ENCODE measurements at places on chromosomes 5 and 9. TPM values are rescaled to one million over a fixed set of nuclear protein-coding genes. Genes with fewer than 3 reads are reported as not detected.

SEMA6A gene
- 4.9 TPM for total RNA-seq

ACTBL2 gene
- 0.10 TPM for total RNA-seq

UGCG gene
- total RNA-seq, result 30.9 TPM

AP3B1 gene
- 60.3 TPM for total RNA-seq

CCL27 gene
- total RNA-seq, result not detected

ANKRD33B gene
- 4.0 TPM for total RNA-seq

CDH18 gene
- not detected for total RNA-seq

FTMT gene
- not detected for total RNA-seq

DNA sequence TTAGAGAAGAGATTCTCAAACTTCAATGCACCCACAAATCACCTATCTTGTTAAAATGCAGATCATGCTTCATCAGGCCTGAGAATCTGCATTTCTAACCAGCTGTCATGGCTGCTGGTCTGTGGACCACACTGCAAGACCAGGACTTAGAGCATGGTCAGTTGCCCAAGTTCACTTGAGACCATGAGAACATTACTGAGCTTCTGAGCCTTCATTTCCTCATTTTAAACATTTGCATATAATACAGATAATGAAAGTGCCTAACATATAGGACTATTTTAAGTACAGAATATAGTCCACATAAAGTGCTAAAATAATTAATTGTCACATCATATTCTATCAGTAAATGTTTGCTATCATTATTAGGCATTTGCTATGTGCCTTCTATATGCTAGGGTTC, 260.8 kb upstream of the TNC start:
- DNase-seq, result no peak

- DNase-seq, result no peak
These were observed 163.6 kb downstream of the SREK1 start for GRCh38 chr5:66307647-66308241.

DNA sequence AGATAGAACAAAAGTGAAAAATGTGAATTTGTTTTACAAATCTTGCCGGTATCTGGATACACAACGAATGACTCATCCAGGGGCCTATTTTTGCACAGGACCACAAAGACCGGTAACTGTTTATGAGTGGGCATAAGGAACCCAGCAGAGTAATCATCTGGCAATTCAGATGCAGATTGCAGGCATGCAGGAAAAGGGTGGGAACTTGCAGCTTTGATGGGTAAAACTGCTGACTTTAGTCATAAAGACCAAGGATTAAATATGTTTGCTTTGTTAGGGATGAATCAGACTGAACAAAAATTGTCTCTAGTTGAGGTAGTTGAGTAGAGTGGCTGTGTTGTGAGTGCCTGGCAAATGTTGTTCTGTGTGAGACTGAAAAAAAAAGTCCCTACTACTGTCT, 309.6 kb upstream of the CCNH start:
- DNase-seq, result no peak

DNA sequence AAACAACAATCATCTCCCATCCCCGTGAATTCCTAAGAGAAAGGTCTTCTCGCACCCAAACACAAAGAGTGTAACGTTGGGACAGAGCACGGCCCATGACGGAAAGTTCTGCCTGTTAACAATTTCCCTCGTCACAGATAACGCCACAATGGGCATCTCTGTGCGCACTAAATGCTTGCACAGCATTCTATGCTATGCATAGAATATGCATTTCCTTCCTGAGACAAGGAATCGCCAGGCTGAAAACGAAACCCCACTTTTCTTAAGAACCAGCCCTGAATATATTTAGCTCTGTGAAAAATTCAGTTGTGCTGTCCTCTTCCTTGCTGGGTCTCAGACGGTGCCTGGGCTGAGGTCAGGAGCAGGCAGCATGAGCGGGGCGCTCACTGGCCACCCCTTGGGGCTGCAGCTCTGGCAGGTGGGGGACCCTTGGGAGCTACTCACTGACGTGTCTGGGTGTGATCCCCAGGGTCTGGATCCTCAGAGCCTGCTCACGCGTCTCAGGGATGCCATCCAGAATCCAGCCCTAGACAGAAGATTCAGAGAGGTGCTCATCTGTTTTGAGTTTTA, 49.8 kb downstream of the AK8 start:
- DNase-seq, result no peak

DNA sequence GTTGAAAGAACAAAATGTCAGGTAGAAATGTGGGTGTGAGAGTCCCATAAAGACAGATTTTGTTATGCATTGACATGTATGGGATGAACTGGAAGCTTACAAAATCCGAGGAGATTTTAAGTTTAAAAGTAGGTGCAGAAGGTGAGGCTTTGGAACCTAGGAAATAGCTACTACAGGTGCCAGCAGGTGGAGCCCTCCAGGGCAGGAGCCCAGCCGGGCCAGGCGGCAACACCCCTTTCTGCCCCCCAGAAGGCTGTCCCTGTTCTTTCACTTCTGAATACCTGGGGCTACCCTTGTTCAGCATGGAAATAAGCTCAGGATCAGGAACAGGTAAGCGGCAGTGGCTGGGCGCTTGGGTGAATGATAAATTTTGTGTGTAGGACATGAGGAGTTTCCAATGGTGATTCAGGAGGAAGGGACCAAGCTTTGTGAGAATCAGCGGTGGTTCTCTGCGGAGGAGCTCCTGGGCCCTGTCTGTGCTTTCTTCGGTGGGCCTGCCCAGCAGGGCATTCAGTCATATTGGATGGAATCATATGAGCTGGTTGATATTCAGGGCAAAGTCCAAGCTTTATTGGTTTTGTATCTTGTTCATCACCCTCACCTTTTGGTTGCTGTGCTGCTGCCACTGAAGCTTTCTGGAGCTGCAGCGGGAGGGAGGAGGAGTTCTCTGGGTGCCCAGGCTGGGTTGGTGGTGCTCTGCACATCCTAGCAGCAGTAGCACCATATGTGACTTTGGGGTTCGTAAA, 12.3 kb downstream of the PCBD2 start:
- DNase-seq, result no peak

- no peak for DNase-seq
These were observed 25.0 kb downstream of the SH3PXD2B start for GRCh38 chr5:172429201-172429940.

DNA sequence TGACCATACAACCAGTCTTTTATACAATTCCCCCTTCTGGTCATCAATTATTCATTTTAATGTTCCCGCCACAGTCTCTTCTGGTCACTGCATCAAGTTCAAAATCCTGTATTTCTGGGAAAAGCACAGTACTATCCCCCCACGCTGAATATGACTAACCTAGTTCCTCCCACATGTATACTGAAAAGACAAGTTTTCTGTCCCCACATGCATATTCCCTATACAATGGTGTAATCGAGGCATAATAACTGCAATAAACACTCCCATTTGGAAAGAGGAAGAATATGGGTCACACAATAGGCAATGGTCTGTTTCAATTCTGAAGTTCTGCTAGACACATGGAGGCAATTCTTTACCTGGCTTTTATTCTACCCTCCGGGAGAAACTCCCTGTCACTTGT, 344.9 kb downstream of the EFNA5 start:
- no peak for DNase-seq

Measured in chondrocyte (in vitro differentiated cells).